ENCODE measurements at places on chromosomes 13 and 19. TPM values are rescaled to one million over a fixed set of nuclear protein-coding genes. Genes with fewer than 3 reads are reported as not detected.

The DLL3 gene
- not detected for total RNA-seq

The TNFSF9 gene
- not detected for total RNA-seq

The CKM gene
- not detected for total RNA-seq

The CCL25 gene
- not detected for total RNA-seq

The IFNL1 gene
- not detected for total RNA-seq

Data from umbilical cord (tissue), 2 donors.